ENCODE measurements at places on chromosomes 16 and 17.

DNA sequence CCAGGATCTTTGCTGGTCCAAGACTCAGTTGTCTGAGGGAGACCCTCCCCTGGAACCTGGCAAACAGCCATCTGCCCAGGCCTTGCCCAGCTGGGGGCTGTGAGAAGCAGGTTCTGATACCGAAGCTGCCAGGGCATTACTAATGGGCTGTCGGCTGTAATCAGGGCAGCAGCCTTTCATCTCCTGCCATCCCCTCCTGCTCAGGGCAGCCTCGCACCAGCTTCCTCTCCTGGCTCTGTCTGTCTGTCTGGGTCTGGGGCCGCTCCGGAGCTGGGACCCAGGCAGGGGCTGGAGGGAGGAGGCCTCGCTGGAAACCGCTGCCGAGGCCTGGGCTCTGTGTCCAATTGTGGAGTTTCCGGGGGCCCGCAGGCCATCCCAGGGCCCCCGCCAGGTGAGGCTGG is 21.6 kb upstream of the BRD7 start:
- DNase-seq = no peak

GRCh38 chr17:35534576-35535093 is 2.8 kb downstream of the SLFN12L start:
- no peak for DNase-seq

- DNase-seq = peak; percentile 13
Measured at GRCh38 chr16:56013962-56014552, 138.9 kb upstream of the CES5A start.

- no peak for DNase-seq
Measured at GRCh38 chr17:57471868-57472368, 215.6 kb downstream of the MSI2 start.
